ENCODE measurements at places on chromosomes 13 and 19.

DNA sequence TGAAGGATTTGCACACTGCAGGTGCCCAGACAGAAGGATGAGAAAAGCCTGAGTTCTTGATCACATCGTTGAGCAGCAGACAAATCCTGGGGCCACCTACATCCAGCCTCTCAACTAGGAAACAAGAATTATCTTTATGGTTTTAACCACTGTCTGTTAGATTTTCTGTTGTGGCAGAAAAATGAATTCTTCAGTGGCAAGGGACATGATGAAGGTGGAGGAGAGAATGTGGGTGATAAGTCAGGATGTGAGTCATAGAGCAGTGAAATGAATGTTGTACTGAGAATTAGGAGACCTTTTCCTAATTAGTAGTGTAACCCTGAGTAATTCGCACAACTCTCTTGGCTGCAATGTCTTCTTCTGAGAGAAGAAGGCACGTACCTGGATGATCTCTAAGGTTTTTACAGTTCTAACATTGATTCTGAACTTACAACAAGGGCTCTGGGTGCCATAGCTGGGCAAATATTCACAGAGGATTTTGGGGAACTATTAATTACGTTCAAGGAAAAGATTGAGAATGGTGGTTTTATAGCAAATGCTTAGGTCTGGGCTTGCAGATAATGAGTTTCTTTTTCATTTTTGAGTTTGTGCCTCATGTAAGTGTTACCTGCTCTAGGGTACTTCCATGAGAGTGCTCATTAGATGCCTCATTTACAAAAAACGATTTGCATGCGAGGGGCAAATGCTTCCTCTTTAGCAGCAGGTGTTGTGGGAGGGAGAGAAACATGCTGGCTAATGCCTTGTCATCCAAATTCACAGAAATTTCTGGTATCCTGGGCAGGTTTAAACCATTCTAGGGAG is 111.0 kb upstream of the KL start:
- no peak for DNase-seq

- DNase-seq = no peak
These were observed 4.7 kb upstream of the TLE2 start for GRCh38 chr19:3033595-3034405.

DNA sequence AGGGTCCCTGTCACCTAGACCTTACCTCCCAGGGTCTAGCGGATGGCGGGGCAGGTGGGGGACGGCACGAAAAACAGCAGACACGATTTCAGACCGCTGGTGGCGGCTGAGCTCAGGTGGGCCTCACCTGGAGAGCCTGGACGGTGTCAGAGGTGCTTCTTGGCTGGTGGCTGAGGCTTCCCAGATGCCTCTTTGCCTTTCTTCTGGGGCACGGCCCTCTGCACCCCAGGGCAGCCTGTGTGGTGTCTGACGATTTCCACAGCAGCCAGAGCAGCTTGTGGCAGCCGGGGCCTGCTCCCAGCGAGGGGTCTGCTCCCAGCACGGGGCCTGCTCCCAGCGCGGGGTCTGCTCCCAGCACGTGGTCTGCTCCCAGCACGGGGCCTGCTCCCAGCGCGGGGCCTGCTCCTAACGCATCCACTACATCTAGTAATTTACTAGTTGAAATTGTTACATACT is 66.7 kb downstream of the ATP11A start:
- no peak for DNase-seq

GRCh38 chr19:11191273-11191755 is 6.0 kb downstream of the KANK2 start:
- DNase-seq = no peak

DNA sequence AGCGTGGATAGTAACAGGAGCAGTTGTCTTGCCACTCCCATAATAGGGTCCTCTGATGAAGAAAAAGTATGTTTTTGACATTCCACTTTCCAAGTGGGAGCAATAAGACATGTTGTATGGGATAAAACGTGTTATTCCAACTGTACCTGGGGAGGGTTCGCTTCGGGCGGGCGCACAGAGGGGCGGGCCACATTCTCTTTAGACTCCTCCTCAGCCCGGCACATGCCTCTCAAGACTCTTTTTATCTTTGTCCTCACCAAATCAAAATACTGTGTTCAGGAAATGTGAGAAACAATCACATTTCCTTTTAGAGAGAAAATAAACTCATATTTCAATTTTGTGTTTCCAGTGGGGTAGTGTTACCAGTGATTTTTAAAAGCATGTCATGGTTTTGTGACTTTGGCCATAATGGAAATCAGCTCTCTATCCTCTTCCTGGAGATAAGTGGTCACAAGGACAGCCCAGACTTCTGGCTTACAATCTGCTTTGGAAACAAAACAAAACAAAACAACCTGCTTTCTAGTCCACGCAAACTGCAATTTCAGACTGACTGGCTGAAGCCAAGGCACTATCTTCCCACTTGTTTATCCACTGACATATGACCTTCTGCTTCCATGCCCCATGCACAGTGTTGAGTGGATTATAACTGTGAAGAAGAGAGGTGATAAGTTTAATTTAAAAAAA is 276.1 kb downstream of the NALCN start:
- DNase-seq = no peak

- no peak for DNase-seq
These were observed 17.7 kb upstream of the SEMA6B start for GRCh38 chr19:4577020-4577782.

DNA sequence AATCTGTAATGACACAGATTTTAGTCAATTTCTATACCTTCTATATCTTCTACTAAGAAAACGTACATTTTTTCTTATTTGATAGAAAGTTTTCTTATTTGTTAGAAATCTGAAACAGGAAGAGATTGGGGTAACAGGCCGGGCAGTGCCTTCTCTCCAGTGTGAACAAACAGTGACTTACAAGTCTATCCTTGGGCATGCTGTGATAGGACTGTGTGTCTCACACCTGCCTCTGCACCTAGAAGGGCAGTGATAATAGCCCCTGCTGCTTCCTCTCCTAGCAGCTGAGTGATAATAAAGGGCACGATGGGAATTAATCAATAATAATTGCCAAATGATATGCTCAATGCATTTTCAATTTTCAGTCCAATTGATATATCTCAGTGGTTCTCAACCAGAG is 1.4 kb downstream of the TMEM272 start:
- no peak for DNase-seq

DNA sequence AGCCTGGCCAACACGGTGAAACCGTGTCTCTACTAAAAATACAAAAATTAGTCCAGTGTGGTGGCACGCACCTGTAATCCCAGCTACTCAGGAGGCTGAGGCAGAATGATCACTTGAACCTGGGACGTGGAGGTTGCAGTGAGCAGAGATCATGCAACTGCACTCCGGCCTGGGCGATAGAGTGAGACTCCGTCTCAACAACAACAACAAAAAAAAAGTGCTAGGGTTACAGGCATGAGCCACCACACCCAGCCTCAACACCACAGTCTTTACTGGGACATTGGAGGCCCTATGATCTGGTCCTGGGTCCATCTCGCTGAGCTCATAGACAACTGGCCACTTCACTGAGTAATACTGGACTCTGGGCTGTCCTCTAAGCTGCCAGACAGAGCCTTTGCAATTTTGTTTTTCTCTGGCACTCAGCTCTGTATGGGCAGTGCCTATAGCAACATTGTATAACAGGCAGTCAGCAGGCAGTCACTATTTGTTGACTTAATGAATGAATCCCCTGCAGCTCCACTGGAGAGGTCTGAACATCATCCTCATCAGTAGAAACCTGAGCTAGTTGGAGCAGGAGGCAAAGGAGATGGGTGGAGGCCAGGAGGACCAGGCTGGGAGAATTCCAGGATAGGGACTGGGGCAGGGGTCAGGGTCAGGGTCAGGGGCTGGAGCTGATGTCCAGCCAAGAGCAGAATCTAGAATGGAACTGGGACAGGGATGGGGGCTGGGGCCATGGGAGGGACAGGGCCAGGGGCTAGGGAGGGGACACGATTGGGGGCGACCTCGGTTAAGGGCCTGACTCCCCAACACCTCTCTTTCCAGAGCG is 8.1 kb downstream of the BLOC1S3 start:
- no peak for DNase-seq

- no peak for DNase-seq
These were observed 691 bp upstream of the OLFM2 start for GRCh38 chr19:9937001-9937411.

GRCh38 chr13:35808846-35809245 is 322.3 kb downstream of the DCLK1 start:
- DNase-seq = no peak

DNA sequence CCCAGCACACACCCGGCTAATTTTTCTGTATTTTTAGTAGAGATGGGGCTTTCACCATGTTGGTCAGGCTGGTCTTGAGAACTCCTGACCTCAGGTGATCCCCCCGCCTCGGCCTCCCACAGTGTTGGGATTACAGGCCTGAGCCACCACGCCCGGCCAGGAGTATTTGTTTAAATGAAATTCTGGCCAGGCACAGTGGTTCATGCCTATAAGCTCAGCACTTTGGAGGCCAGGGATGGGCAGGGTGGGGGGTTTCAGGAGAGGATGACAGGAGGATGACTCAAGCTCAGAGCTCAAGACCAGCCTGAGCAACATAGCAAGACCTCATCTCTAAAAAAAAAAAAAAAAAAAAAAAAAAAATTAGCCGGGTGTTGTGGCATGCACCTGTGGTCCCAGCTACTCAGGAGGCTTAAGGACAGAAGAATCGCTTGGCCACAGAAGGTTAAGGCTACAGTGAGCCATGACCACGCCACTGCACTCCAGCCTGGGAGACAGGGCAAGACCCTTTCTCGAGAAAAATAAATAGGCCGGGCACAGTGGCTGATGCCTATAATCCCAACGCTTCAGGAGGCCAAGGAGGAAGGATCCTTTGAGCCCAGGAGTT is 8.2 kb upstream of the DHDH start:
- DNase-seq = no peak

GRCh38 chr19:49152119-49152550 is 3.1 kb downstream of the HRC start:
- DNase-seq = no peak

DNA sequence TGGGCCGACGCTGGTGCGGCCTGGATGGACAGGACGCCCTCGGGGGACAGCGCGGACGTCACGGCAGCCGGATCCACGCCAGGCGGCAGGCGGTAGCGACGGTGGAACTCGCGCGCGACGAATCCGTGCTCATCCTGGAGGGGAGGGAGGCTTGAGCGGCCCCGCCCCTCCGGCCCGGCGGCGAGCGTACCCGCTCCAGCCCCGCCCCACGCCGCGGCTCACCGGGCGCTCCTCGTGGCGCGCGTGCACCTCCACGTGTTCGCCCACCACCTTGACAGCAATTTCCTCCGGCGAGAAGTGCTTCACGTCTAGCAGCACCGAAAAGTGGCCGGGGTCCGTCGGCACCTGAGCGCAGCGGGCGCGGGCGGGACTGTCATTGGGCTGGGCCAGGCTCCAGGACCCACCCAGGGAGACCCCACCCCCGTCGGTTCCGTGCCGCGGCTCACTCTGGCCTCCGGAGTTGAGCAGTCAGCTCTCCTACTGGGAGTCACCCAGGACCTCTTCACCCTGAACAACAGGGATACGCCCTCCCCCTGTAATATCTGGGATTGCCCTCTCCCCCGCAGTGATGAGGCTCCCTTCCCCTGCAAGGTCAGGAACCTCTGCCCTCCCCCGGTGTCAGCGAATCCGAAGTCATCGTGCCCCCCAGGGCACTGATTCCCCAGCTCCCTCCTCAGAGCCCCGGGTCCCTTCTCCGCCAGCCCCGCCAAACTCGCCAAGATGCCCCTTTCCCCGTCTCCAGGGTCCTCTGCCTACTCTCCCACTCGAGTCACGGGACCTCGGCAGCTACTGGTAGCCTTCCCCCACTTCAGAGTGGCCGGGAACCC is 1.1 kb downstream of the HSPB6 start:
- DNase-seq = peak; percentile 38

DNA sequence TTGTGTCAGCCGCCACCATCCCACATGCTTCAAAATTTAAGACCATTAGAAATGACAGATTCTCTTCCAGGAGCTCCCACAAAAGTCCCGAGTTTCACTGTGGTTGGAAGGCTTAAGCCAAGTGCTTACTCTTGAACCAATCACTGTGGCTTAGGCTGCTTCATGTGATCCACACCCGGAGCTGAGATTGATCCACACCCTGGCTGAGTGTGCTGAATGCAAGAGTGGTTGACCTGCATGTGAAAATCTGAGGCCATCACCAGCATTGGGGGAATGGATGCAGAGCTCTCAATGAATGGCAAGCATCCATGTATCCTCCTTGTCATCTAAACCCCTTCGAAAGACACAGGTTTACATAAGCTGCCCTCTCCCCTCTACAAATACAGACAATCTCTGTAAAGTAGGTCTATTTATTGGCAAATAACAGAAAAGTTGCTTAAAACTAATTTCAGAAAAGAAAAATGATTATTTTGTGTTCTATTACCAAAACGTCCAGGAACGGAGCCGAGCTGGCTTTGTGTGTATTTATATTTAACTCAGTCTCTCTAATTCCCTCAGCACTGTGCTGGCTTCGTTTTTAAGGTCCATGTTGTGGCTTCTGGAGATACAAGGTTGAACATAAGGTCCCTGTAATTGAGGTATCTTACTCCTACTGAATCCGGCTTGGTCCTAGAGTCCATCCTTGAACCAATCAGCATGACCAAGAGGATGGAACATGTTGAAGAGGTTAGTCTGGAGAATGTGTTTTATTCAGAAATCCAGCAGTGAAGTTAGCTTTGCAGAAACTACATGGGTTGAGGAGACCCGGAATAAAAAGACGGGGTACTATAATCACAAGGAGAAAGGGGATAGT is 332.4 kb downstream of the LIG4 start:
- DNase-seq = no peak

DNA sequence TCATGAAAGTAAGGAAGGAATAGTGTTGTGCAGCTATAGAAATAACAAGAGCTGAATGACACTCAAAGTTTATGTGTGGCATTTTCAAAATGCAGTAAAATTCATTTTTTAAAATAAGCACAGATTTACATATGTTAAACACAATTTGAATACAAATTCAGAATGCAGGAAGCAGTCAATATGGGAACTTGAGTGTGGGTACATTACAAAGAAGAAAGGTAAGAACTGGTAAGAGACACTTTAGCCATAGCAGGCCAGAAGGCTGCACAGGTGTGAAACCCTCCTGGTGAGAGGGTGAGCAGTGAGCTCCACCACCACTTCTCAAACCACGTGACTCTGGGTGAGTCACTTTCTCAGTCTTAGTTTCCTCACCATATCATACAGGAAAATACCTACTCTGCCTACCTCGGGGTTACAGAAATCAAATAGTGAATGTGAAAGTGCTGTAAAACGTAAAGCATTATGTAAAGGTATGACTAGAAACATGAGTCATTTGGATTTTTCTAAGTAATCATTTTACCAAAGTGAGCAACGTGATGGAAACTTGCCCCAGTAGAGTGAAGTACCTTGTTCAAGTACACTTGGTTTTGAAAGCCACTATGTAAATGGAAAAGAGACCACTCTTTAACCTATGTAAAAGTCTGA is 40.5 kb downstream of the USP12 start:
- peak; percentile 35 for DNase-seq

Measured in stimulated activated CD4-positive, alpha-beta T cell treated with anti-CD3 and anti-CD28 coated beads, Interleukin-1b, Interleukin-23, amount 100 ng/mL, for 24 hours (primary cell).